ENCODE measurements at places on chromosomes 5 and 9.
A peak's percentile ranks its signal among the peaks of the same experiment; 100 is the strongest.

- no peak for DNase-seq
Measured at GRCh38 chr5:134462761-134463160, 51.1 kb upstream of the CDKN2AIPNL start.

DNA sequence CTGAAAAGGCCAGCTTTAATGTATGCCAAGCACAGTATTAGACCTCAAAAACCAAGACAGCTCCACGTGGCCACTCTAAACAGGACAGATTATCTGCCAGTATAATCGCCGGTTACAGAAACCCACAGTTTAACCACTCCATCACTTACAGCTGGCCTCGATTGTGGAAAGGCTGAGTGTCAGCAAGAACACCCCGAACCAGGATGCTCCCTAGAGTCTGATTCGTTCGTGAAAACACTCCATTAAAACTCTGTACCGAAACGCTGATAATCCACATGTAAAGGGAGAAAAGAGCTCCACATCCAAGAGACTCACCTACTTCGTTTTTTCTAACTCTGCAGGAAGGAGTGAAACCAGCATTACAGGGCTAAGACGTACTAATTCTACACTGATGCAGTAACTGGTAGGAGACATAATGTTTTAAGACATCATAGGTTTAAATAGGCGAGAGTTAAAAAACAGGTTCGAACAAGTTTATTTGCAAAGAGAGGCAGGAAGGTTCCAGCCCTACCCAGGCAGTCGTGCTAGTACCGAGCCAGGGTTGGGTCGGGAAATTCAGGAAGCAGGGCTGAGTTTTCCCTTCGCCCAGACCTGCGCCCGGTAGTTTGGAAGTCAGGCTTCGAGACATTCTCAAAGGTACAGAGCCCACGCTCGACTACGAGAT lies 949 bp downstream of the SERINC5 start:
- peak; percentile 38 for DNase-seq

DNA sequence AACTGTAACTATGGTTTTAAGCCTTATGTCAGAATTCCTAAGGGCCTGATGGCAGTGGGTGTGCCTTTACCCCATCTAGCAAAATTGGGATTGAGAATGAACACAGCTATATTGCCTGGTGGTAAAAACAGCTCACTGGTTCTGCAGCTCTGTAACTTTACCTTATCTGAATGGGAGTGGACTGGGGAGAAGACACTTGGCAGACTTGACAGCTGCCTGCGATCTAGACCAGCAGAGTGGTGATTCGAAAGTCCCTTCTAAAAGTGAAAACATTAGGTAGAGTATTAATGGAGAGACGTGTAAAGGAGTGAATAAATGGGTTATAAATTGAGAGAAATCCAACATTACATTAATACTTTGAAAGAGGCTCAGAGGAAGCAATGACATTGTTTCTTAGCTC lies 289.1 kb upstream of the EDIL3 start:
- DNase-seq, result no peak

DNA sequence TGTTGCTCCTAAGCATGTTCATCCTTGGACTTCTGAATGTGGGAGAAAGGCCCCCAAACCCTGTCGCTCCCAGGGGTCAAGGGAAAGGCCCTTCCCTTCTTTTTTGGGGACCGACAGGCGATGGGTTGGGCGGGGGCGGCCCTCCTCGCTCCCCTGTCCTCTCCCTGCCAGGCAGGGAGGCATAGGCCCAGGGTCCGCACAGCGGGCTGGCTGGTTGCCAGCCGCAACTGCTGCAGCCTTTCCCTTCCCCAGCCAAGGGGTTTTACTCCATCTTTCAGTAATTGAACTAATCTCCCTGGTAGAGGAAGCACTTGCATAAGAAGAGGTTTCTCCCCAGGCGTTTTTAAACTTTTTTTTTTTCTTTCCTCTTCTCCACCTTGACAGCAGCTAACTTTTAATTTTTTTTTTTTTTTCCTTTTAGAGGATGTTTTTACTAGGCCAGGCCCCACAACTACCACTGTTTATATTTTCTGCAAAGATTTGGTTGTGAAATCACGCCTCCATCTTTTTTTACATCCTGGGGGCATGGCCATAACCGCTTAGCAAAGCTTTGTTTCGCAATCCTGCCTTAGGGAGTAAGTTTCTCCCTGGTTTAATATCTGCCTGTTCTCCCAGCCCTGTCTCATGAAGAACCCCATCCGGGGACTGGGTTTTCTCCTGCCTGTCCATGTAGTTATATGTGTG lies 216.9 kb upstream of the ZNF608 start:
- DNase-seq, result no peak

- no peak for DNase-seq
Measured at GRCh38 chr5:54848581-54848980, 136.8 kb downstream of the ESM1 start.

Measured in stimulated activated CD4-positive, alpha-beta T cell treated with anti-CD3 and anti-CD28 coated beads, Interleukin-2, amount 100 ng/mL, for 24 hours (primary cell).